Activated CD4-positive, alpha-beta memory T cell treated with anti-CD3 and anti-CD28 coated beads for 36 hours (primary cell): ENCODE measurements at places on chromosomes 12 and 14. TPM values are rescaled to one million over a fixed set of nuclear protein-coding genes. Genes with fewer than 3 reads are reported as not detected.
A peak's percentile ranks its signal among the peaks of the same experiment; 100 is the strongest.

GRCh38 chr14:54446161-54446693, 5.1 kb upstream of the CNIH1 start:
- DNase-seq, result no peak

GRCh38 chr12:41287500-41288141, 99.5 kb downstream of the PDZRN4 start:
- no peak for DNase-seq

DNA sequence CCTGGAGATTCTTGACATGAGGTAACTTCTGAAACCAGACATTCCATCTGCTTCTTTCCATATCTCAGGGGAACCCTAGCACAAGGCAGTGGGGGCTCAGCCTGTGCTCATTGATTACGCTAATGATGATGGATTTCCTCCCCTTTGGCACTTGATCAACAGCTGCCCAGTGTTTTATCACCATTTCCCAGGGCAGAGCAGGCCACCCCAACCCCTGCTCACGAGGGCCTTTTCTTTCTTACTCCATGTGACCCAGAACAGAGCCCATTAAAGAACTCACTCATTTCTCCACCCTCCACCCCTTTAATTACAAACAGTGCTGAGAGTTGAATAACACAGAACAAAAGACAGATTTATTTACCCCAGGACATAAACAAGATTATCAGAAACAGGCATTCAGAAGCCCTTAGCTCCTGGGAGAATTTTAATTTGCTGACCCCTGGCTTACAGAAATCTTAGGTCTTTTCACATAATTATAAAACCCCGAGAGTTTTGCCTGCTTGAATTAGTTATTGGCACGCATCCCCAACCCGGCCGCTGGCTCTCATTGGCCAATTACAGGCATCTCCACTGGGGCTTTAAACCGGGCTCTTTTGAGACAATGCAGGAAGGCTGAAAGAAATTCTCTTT, 32.0 kb upstream of the CCDC60 start:
- no peak for DNase-seq

DNA sequence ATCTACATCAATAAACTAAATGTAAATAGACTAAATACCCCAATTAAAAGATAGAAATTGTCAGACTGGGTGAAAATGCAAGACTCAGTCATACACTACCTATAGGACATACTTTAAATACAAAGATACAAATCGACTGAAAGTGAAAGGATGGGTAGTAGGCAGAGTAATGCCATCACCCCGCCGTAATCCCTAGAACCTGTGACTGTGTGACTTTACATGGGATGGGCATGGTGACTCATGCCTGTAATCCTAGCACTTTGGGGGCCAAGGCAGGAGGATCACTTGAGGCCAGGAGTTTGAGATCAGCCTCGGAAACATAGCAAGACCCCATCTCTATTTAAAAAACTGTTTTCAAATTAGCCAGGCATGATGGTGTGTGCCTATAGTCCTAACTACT, 2.6 kb upstream of the EVL start:
- peak; percentile 78 for DNase-seq

GRCh38 chr14:105568859-105569766, 42.7 kb downstream of the TMEM121 start:
- DNase-seq, result no peak

GRCh38 chr12:123076604-123077297, 74.1 kb downstream of the PITPNM2 start:
- DNase-seq, result peak; percentile 79

DNA sequence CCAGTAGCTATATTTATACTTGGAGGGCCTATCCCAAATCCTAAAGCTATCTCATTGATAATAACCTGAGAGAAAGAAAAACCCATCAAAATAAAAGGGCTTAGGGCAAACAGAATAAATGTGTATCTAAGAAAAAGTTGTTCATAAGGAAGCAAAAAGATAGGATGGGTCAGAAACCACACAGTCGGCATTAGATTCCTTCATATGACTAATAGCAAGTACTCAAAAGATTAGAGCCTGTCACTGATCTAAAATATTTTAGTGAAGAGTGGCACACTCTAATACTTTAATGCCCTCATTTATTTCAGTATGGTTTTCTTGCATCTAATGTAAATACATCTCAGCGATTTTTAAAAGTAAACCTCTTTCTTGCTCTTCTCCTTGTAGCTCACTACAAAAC, 17.1 kb upstream of the NAV3 start:
- no peak for DNase-seq

- no peak for DNase-seq
Observed at GRCh38 chr12:51746416-51746815, 102.1 kb downstream of the FIGNL2 start.

DNA sequence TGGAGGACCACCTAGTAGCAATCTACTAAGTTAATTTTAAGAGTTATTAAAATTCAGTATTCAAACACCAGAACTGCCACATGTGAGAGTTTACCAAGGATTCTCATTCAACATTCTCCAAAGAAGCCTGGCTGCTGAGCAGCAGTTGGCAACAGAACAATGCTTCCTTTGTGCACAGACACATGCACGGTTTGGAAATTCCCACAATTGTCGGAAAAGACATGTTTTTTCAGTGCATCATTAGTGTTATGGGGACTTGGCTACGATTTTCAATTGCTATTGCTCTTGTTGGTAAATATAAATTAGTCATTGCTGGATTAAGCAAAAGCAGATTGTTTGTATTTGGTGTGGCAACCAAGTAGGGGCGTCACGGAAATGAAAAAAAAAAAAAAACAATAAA, 22.2 kb downstream of the ST8SIA1 start:
- no peak for DNase-seq

KRT84 gene
- not detected for total RNA-seq

OAS1 gene
- total RNA-seq, result 49.1 TPM

ZNF641 gene
- total RNA-seq, result 9.3 TPM

TEP1 gene
- 47.1 TPM for total RNA-seq

C1QL4 gene
- not detected for total RNA-seq
